ENCODE measurements at places on chromosomes 5 and 9.

DNA sequence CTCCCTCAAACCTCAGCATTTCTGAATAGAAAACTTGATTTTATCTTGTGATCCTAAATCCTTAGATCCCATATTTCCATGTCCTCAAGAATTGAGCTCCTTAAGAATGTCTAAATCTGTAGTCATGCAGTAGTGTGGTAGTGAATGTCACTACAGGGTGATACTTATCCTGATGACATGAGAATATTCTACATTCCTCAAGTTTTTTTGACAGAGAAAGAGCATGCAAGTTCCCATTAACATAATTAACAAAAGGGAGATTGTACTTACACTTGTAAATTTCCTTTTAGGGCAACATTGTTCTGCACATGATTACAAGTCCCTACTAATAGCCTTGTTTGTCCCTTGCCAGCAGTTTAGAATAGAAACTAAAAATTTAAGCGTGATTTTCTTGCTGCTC lies 352.3 kb downstream of the PTPRD start:
- DNase-seq = no peak

- DNase-seq = no peak
These were observed 8.1 kb upstream of the SELENOP start for GRCh38 chr5:42819745-42820144.

- no peak for DNase-seq
These were observed 342.0 kb upstream of the WWC1 start for GRCh38 chr5:167949435-167949834.

DNA sequence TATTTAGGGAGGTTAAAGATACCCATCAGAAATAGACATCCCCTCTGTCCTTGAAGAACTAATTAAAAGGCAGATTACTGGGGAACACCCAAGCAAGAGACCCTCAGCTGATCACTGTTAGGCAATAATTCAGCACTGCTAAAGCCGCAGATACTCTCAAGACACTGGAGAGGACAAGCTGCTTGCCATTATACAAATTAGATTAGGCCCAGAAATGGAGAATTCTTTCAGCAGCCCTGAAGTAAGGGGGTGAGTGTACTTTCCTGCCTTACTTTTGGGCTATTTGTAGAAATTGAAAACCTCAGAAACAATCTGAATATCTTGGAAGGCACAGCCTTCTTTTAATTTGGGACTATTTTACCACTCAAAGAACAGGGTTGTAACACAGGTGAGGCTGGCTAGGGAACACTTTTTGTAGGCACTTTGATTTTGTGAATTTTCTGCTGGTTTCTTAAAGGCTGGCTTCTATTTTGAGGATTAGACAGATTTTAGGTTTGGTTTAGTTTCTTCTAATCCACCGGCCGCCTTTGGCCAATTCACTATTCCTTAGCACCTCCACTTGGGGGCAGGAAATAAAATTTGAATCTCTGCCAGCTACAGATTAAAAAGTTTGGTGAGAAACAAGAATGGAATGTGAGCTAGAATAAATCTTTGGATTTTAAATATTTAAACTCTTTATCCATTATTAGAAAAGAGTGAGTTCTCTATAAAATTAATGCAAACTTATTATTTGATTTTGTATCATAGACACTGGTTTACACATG lies 106.0 kb downstream of the SMARCA2 start:
- no peak for DNase-seq

GRCh38 chr9:94822273-94822672 lies 95.8 kb downstream of the AOPEP start:
- DNase-seq = no peak

DNA sequence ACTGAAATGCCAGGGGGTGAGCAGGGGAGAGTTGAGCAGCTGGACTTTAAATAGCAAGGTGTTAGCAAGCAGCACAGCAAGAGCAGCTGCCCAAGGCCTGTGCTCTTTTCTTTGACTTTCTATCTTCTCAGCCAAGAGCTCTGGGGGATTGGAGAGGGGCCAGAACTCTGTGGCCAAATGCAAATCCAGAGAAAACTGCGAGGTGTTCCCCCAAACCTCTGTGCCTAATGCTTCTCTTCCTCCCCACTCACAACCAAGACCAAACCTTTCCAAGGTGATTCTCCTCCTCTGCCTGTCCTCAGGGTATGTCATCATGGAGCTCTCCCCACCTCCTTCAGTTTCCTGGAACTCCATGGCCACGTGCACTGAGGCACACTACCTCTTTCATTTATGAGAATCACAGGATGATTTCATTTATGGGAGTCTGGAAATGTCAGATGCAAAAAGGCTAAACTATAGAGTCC lies 118.7 kb upstream of the WWC1 start:
- no peak for DNase-seq

- peak; percentile 47 for DNase-seq
These were observed 4.1 kb downstream of the MRPS2 start for GRCh38 chr9:135504262-135505243.

- no peak for DNase-seq
These were observed 1496.2 kb upstream of the CDH6 start for GRCh38 chr5:29697278-29697677.

DNA sequence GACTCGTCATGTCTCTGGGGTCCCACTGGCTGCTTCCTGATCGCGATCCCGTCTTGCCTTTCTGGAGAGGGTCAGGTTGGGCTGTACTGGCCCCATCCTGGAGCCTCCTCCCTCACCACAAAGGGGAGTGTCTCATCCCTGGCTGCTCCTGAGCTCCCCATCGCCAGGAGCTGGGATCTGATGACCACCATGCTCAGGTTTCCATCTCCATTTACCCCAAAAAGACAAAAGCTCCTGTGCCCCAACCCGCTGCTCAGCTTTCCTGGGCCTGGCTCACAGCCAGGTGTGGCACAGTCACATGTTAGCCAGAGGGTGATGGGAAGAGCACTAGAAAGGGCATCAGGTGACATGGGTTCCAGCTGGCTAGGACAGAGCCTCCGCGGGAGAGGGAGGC lies 47.3 kb upstream of the CDKN2AIPNL start:
- no peak for DNase-seq

All from CD4-positive, alpha-beta memory T cell (primary cell).